ENCODE measurements at places on chromosomes 3 and 15.

GRCh38 chr15:67083135-67083762 lies 17.8 kb downstream of the SMAD3 start:
- DNase-seq: no peak

- no peak for DNase-seq
These were observed 3.3 kb downstream of the BNIP2 start for GRCh38 chr15:59685737-59686297.

DNA sequence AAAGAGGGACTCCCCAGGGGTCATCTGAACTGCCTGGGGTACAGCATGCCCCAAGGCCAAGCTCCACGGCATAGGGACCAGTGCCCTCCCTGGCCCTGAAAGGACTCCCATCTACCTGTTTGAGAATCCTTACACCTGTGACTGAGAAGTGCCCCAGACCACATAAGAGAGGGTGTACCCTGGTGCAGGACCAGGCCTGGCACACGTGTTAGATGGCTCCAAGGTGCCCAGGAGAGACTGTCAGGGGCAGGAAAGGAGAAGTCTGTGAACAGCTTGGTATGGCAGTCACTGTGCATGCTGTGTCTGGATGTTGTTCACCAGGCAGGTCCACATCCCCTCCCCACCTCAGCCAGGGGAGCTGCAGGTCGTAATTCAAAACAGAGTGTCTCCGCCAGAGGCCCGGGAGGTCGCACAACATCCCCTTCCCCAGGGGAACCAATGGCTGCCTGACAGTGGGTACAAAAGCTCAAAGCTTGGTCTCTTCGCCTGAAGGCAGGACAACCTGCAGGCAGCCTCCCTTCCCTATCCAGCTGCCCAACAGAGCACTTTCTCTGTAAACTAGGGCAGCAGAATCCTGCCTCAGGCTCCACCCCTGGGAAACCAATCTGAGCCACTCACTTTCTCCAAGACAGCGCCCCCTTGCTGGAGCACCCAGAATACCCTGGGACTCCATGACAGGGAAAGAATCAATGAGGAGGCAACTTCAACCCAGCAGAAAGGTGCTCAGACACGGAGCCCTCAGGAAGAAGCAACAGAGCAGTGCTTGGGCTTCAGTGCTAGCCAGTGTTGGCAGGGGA lies 3.9 kb downstream of the NUP210 start:
- DNase-seq: no peak

GRCh38 chr15:98801234-98801561 lies 152.9 kb downstream of the IGF1R start:
- DNase-seq: peak; percentile 99

- no peak for DNase-seq
These were observed 256.4 kb upstream of the UBE2E1 start for GRCh38 chr3:23549148-23549910.

DNA sequence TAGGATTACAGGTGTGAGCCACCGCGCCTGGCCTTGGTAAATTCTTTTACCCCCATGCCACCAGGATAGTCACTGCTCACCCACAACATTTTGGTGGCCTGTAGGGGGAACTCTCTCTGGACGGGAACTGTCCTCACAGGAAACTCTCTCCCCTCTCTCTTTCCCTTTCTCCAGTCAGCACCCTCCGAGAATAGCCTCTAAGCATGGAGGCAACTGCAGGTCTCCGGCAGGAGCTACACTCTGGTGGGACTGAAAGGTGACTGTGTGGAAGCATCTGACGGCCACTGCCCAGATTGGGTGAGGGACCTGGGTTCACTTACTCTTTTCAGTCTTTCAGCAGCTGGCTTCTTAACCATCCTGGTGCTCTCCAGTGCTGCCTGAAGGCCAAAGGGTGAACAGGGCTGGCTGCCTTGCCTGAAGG lies 21.3 kb downstream of the TRANK1 start:
- no peak for DNase-seq

DNA sequence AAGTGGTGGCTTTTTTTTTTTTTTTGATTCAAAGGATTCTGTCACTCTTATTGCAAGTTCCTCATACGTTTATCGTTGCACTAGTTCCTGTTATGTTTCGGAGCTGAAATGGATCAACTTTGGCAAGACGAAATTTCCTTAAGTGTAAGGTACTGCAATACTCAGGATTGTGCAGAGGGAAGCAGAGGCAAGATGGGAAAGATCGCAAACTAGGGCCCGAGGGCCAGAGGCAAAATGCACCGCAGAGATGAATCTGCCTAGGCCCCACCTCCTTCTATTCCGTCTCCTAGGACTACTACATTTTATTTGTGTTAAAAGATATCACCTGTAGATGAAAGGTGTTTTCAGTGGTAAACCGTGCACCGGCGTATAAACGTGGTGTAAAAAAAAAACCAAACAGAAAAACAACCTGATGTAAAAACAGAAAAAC lies 331 bp downstream of the RNU6-1 start:
- no peak for DNase-seq

GRCh38 chr3:128504533-128504915 lies 11.5 kb upstream of the GATA2 start:
- no peak for DNase-seq

GRCh38 chr3:150599611-150600297 lies 3.4 kb upstream of the SELENOT start:
- DNase-seq: no peak

GRCh38 chr15:100593431-100593830 lies 8.6 kb downstream of the LINS1 start:
- DNase-seq: no peak

- DNase-seq: no peak
These were observed at the start of gene FAH for GRCh38 chr15:80152896-80153876. Gene FAH, plus strand, starts transcription at chr15:80152999. Its CDS starts 56 bp downstream, at chr15:80153055.

DNA sequence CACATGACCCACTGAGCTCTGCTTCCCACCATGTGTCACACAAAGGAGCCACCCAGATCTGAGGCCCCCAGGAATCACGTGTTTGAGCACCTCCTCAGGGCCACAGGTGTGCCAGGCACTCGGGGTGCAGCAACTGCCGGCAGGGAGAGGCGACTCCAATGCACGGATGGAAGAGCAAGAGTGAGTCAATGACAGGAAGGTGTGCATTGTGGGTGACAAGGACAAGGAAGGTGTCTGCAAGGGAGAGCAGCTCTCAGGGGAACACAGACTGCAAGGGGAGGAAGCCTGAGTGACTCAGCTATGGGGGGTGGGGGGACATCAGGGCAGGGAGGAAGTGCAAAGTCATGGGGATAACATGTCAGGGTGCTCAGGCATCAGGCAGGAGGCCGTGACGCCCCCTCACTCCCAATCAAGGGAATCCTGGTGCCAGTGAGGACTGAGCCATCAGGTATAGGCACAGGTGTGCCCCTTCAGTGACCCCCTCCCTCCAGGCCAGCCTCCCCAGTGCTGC lies 67.4 kb downstream of the NUP210 start:
- no peak for DNase-seq

- no peak for DNase-seq
These were observed 131.9 kb downstream of the SCAPER start for GRCh38 chr15:76773234-76773633.

DNA sequence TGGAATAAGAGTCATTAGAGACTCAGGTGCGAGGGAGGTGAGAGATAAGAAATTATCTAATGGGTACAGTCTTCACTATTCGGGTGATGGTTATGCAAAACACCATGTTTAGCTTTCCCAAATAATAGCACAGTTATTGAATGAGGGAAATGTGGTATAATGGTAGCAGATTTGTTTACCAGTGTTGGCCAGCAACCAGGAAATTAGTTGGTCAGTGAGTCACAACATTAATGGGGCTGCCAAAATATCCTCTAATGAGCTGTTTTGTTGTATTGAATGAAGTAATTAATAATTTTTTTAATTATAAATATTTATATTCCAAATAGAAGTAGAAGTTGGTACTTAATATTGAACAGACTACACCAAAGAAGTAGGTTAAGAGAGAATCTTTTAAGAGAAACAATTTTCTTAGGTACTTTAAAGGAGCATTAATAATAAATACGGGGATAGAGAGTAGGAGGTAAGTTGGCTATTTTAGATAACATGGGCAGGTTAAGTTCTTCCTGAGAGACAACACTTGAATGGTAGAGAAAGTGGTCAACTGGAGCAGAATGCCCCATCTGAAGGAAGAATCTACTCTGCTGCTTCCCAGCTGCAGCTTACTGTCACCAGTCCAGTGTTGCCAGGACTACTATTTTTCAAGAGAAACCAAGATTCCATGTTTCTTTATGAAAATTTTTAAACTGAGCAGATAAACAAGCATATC lies 218.8 kb downstream of the UBE2E2 start:
- no peak for DNase-seq

DNA sequence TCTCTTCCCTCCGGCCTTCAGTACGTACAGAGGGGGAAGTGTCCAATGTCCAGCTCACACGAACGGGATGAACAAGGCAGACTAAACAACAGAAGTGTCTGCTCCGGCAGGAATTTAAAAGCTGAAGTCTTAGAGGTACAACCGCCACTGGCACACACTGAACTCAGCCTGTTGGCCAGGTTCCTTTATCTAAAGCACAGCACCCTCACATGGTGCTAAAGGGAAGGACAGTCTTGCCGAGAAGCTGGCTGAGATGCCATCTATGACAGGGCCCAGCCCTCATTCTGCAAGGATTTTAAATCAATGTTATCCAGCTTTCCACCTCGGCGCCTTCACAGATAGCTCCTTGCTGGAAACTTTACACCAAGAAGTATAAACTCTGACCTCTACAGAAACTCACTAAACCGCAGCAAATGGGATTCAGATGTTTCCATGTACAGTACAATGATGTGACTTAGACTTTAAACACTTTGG lies 2.8 kb downstream of the ADAMTS17 start:
- DNase-seq: peak; percentile 72

GRCh38 chr3:42066516-42067181 lies 24.5 kb upstream of the TRAK1 start:
- no peak for DNase-seq

GRCh38 chr15:73680549-73680948 lies 3.6 kb upstream of the CD276 start:
- no peak for DNase-seq

DNA sequence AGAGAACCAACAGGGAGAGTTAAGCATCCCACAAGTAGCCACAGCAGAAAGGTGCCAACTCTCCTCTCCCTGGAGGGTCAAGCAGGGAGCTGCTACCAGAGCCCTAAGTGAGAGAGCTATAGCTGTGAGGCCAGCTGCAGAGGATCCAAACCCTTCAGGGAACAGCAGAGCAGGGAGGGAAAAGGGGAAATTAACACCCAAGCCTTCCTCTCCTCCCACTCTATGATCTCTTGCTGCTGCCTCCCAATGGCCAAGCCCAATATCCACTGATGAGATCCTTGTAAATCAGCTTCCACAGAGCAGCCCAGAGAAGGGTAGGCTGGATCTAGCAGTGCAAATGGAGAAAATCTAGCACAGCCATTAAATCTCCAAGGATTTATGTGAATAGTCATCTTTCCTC lies 68.2 kb upstream of the THBS1 start:
- no peak for DNase-seq

DNA sequence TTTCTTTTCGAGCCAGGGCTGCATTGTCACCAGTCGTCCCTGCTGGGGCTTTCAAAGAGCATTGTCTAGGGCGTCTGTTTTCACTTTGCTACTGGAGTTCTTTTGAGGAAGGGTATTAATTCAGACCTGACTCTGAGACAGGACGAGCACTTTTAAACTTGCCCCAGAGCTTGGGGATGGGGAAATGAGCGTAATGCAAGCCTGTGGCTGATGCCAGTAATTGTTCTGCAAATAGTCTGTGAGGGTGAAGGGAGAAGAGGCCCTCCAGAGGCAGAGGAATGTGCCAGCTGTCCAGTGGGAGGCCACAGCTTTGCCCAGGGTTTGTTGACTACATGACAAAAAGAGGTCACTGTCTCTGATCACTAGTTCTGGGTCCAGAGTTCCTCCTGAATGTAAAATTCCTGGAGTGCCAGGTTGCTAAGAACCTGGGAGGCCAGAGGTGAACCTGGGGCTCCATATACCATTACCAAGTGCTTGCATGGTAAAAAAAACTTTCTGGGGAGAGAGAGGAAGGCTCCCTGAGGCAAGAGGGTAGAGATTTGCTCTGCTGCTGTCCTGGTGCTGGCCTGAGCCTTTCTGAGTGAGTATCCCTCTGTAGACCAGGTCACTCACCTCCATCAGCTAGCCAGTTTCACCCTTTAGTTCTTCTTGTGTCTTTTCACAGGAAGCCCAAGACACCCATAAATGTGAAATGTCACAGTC lies 14.8 kb downstream of the EEFSEC start:
- DNase-seq: no peak

DNA sequence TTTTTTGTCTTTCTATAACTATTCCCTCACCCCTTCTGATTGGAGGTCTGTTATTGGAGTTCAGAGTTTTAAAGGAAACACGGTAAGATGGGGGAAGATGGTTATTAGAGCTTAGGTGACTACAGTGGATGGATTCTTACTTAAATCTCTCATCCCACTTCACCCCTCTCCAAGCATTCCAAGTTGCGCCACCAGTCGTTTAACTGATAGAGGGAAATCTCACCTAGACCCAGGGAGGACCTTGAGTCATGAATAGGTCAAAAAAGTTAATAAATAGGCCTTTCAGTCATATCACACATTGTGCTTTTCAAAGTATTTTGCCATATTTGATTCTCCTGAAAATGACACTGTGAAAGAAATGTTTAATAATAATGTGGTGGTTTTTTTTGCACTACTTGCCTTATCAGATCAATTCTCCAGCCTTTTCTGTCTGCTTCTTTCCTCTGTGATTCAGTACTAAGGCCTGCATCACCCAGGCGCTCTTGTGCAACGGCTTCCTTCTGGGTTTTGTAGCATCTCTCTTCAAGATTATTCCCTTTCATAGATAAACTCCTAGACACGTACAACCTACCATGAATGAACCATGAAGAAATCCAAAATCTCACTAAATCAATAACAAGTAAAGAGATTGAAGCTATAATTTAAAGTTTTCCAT lies 100.4 kb upstream of the TGFBR2 start:
- no peak for DNase-seq

GRCh38 chr3:21642433-21642832 lies 108.6 kb downstream of the ZNF385D start:
- DNase-seq: no peak

DNA sequence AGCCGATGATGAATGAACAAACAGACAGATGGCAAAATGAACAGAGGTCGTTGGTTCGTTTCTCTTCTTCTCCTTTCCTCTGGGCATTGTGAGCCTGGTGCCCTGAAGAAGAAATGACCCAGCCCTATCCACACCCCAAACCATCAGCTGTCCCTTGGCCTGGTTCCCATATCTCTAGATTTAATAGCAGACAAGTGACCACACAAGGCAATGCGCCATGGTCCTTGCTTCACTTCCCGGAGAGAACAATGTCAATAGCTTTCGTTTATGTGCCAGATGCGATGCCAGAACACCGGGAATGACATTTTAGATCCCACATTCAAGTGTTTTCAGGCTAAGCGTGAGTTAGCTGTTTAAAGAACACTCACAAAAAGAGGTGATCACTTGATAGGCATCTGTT lies 17.7 kb downstream of the POC1A start:
- no peak for DNase-seq

GRCh38 chr3:192417559-192418055 lies 309.7 kb downstream of the FGF12 start:
- DNase-seq: no peak

- DNase-seq: no peak
These were observed 8.0 kb upstream of the CERS3 start for GRCh38 chr15:100536733-100537132.

- no peak for DNase-seq
These were observed 117.9 kb upstream of the PHLDB2 start for GRCh38 chr3:111741181-111741580.

- no peak for DNase-seq
These were observed 114.8 kb upstream of the THBS1 start for GRCh38 chr15:39465843-39466749.

GRCh38 chr3:80213086-80213485 lies 445.3 kb upstream of the ROBO1 start:
- DNase-seq: no peak

Measured in globus pallidus (tissue), 1 donor.